ENCODE measurements at places on chromosomes 11 and 22.

DNA sequence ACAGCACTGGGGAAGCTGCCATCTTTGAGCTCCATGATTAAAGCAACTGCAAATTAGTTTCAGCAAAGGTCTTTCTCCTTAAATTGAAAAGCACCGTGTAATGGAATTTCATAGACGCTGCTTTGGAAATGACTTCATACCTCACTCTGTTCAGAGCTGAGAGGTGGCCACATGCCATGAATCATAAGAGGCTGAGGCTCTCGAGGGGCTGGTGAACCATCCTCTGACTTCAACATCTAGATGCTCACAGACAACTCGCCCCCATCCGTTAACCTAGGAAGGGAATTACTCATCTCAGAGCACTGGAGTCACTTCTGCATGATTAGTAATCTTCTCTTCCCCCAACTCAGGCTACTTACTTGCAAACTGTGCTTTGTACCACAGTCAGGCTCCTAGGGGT lies 122.3 kb downstream of the RCN1 start:
- peak; percentile 81 for DNase-seq

DNA sequence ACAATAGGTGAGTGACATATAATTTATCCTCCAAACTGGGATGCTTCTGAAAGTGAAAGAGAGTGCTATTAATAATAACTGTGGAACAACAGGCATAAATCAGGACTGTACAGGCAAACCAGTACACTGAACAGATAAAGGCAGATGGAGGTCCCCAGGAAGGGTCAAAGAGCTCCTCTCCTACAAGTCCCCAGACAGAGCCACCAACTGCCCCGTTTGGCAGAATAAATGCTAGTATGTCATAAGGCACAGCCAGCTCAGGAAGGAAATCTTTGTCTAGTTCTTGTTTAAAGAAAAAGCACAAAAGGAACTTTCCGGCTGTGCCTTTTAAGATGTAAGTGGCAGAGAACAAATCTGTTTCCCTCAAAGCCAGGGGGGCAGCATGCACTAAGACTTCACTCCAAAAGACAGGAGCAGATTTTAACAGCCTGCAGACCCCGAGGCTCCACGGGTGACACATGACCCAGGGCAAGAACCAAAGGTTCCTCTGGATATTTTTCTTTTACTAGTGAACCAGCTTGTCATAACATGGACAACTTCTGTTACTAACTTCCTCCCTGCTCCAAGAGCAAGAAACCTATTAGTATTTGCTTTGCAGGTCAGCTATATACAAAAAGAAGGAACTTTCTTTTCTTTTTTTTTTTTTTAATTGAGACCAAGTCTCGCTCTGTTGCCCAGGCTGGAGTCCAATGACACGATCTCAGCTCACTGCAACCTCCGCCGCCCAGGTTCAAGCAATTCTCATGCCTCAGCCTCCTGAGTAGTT lies 50.2 kb downstream of the MYH9 start:
- DNase-seq, result no peak

DNA sequence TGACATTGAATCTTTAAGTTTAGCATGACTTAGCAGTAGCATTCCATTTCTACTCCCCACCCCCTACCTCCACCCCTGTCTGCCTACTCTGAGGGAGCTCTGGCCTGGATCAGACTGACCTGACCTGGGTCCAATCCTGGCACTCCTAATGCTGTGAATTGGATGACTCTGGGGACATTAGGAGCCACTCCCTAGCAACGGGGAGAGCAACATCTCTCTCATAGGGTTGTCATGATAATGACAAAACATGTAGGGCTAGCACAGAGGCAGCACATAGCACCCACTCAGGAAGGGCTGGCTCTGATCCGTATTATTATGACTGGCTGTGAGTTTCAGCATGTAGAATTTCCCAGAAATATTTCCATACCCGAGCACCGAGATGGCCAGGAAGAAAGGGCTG lies 40.5 kb downstream of the CABIN1 start:
- DNase-seq, result no peak

- no peak for DNase-seq
Observed at GRCh38 chr11:64698427-64698826, 24.6 kb downstream of the NRXN2 start.

GRCh38 chr22:47122441-47123000 lies 360.1 kb downstream of the TBC1D22A start:
- no peak for DNase-seq

DNA sequence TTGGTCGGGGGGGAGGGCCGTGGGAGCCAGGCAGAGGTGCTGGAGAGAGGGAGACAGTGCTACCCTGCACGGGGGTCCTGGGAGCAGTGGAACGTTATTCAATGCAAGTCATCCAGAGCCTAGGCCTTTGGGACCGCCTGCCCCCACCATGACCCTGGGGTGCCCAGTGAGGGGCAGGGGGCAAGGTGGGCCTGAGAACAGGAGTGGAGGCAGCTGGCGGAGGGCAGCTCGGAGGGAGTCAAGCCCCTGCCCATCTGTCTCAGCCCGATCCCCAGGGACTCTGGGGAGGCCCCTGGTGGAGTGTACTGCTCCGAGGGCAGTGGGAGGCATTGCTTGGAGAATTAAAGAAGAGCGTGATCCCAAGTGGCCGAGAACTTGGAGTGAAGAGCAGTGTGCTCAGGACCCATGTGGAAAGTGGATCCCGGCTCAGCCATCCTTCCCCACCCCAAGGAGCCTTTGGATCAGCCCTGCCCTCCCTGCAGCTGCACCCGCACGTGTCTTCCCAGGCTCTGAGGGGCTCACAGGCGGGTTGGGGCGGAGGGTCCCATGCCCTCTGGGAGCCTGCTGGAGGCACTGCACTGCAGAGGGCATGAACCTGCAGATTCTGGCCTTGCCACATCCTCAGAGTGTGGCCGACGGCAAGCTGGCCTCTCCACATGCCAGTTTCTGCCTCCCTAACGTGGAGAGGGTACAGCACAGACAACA lies 34.0 kb upstream of the SMIM38 start:
- no peak for DNase-seq

DNA sequence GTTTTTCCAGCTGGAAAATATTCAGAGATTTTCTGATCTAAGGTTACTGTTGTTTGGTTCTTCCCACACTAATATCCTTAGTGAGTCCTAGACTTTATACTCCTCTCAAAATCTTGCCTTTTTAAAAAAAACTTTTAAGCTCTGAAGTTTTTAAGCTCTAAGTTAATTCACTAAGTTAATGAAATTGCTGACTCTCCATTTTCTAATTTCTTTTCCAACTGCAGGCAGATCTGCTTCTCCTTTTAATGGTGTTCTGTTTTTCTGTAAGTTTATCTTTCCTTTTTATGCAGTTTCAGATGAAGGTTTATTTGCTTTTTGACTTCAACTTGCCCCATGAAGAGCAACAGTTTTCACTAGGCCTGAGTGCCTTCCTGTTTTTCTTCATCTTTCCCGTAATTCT lies 125.8 kb upstream of the ARHGAP42 start:
- no peak for DNase-seq

- no peak for DNase-seq
Observed at GRCh38 chr22:17218341-17218740, 894 bp downstream of the ADA2 start.

DNA sequence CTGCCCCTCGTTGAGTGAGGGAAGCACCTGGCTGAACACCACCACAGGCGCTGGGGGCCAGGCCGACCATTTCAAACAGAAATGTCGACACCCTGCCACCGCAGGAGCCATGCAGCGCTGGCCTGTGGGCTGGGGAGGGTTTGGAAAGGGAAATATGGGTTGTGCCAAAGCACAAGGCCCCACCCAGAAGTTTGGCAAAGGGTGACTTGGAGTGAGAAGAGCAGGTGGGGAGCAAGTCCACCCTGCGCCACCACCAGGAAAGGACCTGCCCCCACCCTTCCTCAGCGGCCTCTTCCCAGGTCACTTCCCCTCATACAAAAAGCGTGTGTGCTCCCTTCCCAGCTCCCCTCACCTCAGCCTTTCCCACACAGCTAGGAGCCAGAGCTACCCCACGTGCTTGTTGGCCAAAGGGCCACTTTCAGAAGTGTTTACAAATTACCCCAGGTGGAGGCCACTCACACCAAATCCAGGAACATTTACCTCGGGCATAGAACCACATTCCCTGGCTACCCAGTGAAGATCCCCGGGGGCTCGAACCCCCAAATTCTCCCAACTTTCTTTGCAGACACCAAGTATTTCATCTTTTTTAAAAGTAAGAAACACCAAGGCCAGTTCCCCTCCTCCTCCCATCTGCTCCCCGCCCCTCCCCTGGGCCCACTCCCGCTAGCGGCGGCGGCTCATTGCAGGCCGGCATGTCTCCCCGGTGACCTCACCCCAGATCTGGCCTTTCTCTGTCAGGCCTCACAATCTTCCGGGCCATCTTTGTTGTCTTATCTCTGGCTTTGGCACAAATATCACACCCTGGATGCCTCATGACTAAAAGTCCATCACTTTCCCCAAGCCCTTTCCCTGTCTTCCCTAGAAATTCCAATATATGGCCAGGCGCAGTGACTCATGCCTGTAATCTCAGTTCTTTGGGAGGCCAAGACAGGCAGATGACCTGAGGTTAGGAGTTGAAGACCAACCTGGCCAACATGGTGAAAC lies 20.5 kb upstream of the SCGB1A1 start:
- peak; percentile 72 for DNase-seq

GRCh38 chr22:21845558-21846453 lies 21.6 kb downstream of the MAPK1 start:
- DNase-seq, result no peak

DNA sequence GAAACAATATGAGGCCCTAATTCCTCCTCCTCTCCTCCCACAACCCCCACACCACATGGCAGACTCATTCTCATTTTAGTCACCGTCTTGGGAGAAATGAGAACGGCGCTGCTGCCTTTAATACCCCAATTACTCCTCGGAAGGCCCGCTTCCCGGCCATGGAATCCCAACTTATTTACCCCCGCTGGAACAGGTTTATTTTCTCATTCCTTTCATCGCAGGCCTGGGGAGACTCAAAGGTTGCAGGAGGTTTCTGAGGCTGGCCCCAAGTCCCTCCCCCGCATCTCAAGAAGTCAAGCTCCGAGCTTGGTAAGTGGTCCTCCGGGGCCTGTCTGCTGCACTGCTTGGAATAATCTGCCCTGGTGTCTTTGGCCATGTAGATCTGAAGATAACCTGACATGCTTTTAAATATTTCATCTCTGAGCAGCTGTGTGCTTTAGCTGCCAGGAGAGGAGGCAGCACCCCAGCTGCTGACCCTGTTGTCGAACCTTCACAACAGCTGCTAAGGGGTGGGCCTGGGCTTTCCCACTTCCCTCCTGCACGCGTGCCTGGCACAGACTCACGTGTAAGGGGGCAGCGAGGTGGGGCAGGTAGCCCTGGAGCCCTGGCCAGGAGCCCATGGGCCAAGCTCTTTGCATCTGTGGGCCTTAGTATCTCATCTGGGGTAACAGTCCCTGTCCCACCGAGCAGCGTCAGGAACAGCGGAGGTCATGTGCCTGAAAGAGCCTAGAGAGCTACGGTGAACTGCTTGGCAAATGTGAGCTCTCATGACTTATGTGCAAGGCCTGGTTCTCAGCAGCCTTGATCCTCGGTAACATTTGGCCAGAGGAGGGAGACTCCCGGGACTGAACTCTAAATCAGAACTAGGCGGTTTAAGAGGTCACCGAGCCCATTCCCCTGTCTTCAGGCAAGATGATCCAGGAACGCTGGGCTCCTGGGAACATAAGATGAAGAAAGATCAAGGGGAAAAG lies 164.6 kb downstream of the ST3GAL4 start:
- DNase-seq, result peak; percentile 22

DNA sequence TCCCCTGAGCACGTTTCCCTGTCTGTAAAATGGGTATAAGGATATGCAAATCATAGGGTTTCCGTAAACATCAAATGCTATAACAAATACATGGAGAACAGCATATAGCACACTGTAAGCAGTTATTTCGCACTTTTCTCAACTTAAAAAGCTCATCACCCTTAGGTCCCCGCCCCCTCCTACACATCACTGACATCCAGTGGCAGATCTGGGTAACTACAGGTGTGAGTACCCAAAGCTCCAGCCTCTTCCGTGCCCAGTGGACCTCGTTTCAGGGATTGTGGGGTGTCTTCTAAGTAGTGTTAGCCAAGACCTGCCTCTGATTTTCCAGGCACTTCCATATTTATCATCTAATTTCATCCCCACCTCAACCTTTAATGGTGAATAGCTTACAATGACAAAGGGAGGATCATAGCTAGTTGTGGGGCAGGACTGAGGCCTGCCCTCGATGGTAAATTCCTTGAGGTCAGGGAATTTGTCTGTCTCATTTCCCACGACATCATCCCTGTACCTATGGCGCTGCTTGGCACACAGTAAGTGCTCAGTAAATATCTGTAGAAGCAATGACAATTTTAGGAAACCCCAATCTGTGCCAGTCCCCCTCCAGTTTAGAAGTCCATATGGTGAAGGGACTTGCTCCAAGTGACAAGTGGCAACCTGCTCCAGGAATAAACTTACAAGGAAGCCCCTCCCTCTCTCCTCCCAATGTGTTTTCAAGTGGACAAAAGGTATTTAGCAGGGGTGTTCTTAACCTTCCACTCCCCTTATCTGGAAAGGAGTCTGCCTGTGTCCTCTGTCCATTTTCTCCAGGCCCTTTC lies 340.5 kb downstream of the TENM4 start:
- peak; percentile 6 for DNase-seq

GRCh38 chr11:12642806-12643428 lies 31.3 kb upstream of the TEAD1 start:
- DNase-seq, result no peak

- peak; percentile 56 for DNase-seq
Observed at GRCh38 chr11:131064373-131064991, 148.2 kb upstream of the SNX19 start.

GRCh38 chr11:68989936-68990606 lies 9.3 kb upstream of the MRGPRD start:
- no peak for DNase-seq

- no peak for DNase-seq
Observed at GRCh38 chr11:116348226-116348625, 424.6 kb downstream of the BUD13 start.

- DNase-seq, result no peak
Observed at GRCh38 chr11:6233984-6234386, 451 bp downstream of the FHIP1B start.

DNA sequence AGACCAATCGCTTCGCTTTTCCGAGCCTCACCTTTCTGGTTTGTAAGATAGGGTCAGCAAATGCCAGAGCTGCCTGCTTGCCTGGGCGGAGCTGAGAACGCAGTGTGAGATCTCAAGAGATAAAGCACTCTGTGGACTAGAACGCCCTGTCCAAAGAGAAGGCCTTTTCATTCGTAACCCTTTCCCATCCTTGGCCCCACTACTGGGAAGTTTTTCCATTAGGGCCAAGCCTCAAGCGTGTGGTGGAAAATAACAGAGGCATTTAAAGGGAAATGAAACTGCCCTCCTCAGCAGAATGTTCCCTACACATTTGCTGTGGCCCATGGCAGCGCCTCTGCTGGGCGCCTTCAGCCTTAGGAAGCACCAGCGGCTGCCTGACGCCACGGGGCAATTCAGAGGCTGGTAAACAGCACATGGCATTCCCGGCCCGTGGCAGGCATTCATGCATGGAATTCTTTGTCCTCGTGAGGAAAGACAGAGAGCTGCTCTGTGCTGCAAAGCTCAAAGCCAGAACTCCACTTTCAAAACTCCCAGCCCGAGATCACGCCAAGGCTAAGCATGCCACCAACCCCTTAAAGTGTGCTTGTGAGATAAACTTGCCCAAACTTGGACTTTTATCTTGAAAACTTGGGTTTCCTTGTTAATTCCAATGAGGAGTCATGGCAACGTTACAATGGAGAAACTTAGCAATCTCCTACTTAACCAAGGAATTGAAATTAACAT lies 38.1 kb downstream of the AHNAK start:
- peak; percentile 74 for DNase-seq

Data from LHCN-M2 (cell line).